ENCODE measurements at places on chromosomes 6 and 20. TPM values are rescaled to one million over a fixed set of nuclear protein-coding genes. Genes with fewer than 3 reads are reported as not detected.

DNA sequence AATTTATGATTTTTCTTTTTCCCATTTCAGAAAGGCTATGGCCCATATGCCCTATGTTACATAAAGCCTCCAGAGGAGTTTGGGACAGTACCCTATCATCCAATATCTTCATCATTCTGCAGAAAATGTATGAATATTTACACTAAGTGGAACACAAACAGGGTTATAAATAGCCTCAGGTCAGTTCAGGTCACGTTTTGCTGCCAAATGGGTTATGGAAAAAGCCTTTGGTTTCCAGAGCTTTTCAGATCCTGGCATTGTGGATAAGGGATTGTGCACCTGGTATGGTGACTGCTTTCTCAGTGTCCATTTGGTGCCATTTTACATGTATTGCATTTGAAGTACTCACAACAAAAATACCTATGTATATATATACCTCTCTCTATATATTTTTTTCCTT, 29.4 kb downstream of the UTRN start:
- DNase-seq = no peak

The WFDC5 gene
- not detected for polyA plus RNA-seq

The CST2 gene
- not detected for polyA plus RNA-seq

GRCh38 chr6:144786825-144787224, 501.7 kb downstream of the UTRN start:
- no peak for DNase-seq

The UBD gene
- polyA plus RNA-seq = 158 TPM

Measured in hepatocyte (in vitro differentiated cells).